ENCODE measurements at places on chromosomes 1 and 21.

DNA sequence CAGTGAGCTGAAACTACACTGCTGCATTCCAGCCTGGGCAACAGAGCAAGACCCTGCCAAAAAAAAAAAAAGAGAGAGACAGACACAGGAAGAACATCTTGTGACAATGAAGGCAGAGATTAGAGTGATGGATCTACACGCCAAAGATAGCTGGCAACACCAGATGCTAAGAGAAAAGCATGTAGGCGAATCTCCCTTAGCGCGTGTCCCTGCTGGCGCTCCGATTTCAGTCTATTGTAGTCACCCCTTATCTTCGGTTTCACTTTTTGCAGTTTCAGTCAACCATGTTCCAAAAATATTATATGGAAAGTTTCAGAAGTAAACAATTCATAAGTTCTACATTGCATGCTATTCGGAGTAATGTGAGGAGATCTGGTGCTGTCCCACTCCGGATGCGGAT lies 11.6 kb upstream of the BRDT start:
- DNase-seq, result no peak

DNA sequence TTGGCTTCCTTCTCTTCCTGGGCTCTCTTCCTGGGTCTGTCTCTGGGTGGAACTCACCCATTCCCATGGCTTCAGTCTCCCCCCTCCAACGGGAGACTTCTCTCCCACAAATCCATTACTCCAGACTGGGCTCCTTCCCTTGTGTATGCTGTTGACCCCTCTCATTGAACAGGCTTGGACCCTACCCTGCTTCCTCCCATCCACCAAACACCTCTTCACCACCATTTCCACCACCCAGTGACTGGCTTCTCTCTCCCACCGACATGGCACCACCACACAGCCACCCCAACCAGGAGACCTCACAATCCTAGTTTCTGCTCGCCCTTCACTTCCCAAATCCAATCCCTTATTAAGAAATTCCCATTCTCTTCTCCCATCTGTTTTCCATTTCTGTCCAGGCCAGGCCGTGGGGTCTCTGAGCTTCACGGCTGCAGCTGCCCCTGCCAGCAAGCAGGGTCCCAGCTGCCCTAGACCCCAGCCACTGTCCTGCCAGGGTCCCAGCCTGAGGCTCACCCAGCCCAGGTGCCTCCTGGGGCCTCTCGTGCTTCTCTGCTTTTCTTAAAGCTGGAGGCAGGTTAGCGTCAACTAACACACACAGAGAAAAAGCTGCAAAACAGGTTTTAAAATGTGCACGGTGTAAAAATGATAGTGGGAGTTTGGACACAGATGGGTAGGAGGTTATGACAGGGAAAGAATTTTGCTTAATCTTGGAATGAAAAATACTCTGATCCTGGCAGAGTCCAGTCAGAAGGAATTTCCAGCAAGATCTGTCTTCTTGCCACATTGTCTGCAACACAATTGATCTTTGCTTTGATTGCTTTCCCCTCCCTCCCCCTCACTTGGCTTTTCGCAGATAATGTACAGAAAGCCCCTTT lies 383.8 kb upstream of the VAMP3 start:
- DNase-seq, result no peak

DNA sequence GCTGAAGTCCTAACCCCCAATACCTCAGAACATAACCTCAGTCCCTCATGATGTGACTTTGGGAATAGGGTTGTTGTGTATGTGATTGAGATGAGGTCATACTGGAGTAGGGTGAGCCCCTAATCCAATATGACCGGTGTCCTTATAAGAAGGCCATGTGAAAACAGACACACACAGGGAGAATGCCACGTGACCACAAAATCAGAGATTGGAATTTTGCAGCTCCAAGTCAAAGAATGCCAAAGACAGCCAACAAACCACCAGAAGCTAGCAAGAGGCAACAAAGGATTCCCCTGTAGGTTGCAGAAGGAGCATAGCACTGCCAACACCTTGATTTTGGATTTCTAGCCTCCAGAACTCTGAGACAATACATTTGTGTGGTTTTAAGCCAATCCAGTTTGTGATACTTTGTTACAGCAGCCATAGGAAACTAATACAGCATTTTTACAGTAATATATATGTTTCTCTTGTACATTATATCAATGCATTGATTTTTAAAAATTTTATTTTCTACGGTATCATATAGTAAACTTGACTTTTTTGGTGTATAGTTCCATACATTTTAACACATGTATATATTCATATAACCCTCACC lies 5.4 kb downstream of the ZSWIM5 start:
- peak; percentile 35 for DNase-seq

GRCh38 chr21:34996304-34997101 lies 52.6 kb downstream of the RUNX1 start:
- peak; percentile 39 for DNase-seq

DNA sequence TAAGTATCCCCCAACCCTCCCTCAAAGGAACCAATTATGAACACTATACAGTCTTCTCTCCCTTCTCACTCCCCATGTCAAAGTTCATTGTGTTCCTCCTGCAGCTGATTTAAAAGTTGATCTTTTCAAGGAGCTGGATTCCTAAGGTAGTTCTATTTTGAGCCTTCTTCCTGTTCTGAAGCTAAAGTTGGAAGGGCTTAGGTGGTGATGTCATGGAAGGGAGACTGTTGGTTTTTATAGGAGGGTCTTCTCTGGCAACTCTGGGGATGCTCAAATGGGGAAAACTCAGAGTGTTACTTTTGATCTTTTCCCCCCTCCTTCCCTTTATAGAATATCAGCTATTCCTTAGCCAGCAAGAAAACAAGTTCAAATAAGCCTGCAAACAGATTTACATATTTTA lies 83.0 kb upstream of the AK4 start:
- no peak for DNase-seq

DNA sequence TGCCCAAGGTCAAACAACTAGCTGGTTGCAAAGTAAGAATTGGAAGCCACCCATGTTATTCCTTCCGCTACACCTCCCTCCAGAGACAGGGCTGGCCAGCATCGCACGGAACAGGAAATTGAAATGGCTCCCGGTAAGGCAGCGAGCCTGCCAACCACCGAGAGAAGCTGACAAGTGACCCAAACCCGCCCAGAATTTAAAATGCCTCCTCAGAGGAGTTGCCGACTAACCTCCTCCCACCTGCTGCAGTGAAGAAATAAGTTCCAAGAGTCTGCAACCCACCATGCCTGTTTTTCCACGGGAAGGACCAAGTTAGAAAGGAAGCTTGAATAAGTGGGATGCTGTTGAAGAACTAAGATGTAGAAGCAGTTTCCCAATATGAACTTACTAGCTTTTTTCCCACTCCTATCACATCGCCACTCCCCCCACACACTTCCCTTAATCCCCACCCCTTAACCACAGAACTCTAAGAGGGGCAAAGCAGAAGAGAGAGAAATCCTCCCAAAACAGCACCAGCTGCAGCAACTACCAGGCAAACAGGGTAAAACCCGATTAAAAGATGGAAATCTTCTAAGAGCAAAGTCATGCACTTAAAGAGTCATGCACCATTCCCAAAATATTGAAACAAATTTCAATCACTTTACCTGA lies 78.6 kb downstream of the TIAM1 start:
- no peak for DNase-seq

- DNase-seq, result no peak
These were observed 53.6 kb upstream of the NEXN start for GRCh38 chr1:77834771-77835334.

DNA sequence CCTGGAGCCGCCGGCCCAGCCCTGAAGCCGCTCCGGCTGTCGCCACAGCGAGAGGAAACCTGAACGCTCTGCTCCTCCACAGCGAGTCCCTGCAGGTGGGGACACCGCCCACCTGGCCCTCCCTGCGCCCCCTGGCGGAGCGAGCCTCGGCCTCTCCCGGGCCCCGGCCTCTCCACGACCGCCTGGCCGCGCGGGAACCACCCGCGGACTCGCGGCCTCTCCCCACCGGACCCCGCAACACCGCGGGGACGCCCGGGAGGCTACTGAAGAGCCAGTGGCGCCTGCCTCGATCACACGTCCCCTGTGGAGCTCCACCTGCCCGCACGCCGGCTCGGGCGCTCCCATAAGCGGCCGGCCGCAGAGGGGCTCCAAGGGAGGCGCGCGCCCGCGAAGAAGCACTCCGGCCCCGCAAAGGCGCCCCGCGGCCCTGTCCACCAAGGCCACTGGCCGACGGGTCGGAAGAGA lies 109.6 kb downstream of the KCNN3 start:
- DNase-seq, result no peak

DNA sequence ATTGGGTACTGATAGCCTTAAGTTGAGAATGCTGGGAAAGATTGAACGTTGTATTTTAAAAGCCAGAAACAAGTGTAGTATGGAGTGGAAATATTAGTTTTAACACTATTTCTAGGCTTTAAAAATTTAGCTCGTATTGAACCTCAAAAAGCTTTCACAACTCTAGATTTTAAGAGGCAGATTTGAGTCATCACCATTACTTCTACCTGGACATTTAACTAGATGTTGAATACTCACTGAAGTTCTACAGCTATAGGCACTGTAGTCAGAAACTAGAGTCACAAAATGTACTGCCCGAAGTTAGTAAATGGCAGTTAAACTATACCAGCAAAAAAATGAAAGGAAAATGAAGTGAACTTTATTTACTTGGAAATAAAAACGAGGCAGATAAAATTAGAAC lies 96.5 kb downstream of the NEK7 start:
- DNase-seq, result no peak

- no peak for DNase-seq
These were observed 1.5 kb downstream of the GUCA2B start for GRCh38 chr1:42154685-42155084.

- DNase-seq, result peak; percentile 76
These were observed 37.1 kb upstream of the ARHGEF10L start for GRCh38 chr1:17502326-17502778.

GRCh38 chr1:236524895-236525184 lies 1.1 kb downstream of the LGALS8 start:
- no peak for DNase-seq

- DNase-seq, result peak; percentile 43
These were observed 319.2 kb upstream of the FMN2 start for GRCh38 chr1:239772446-239772845.

- DNase-seq, result peak; percentile 37
These were observed 604 bp downstream of the FGR start for GRCh38 chr1:27634177-27634984.

GRCh38 chr1:34372891-34373290 lies 196.2 kb downstream of the C1orf94 start:
- DNase-seq, result no peak

- DNase-seq, result no peak
These were observed 15.8 kb upstream of the RGS13 start for GRCh38 chr1:192620071-192620635.

DNA sequence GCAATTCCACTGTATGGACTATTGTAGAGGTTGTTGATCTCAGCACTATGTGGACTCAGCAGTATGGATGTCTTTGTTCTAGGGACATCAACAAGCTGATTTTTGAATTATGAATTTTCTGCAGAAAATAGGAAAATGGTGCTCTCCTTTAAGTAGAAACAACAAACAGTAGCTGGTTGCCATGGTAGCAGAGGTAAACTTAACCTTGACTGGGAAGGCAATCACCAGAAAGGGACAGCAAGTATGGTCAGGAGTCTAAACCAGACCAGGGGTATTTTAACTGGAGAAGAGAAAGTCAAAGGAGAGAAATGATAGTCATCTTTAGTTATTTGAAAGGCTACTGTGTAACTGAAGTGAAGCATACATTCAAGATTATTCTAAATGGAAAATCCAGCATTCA lies 22.3 kb downstream of the WLS start:
- DNase-seq, result no peak

GRCh38 chr1:3541936-3542335 lies 69.4 kb downstream of the MEGF6 start:
- no peak for DNase-seq

GRCh38 chr1:37306461-37306860 lies 167.9 kb upstream of the ZC3H12A start:
- no peak for DNase-seq

DNA sequence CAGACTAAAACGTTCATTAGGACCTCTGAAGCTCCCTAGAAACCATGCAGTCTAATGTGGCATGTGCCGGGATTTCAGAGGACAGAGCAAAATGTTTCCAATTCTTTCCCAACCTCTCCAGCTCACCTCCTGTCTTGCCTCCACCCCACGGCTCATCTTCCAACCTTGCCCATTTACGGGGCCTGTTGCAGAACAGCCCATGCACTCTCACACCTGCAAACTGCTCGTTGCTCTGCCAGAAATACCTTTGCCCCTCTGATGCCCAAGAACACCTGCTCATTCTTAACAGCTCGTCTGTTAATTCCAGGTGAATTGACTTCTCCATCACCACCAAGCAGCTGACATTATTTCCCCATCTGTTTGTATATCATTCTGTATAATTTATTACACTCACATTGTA lies 53.9 kb upstream of the LBR start:
- DNase-seq, result no peak

DNA sequence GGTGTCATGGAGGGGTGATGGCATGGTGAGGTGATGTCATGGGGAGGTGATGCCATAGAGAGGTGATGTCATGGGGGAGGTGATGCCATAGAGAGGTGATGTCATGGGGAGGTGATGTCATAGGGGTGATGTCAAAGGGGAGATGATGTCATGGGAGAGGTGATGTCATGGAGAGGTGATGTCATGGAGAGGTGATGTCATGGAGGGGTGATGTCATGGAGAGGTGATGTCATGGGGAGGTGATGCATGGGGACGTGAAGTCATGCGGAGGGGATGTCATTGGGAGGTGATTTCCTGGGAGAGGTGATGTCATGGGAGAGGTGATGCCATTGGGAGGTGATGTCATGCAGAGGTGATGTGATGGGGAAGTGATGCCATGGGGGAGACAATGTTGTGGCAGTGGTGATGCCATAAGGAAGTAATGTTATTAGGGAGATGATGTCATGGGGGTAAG lies 92.1 kb upstream of the C1orf174 start:
- peak; percentile 3 for DNase-seq

DNA sequence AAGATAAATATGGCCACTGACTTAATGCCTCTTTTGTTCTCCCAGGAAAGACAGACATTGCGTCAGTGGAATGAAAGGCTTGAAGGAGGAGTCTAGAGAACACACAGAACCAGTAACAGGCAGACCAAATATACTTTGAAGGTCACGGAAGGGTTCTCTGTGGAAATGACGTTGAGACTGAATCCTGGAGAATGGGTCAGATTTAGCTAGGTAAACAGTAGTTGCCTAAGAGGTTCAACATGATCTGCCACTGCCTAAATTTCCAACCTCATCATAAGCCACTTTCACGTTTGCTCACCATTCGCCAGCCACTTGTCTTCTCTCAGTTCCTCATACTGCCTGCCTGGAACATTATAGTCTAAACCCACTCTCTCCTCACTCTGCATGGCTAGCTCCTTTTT lies 20.5 kb downstream of the PLA2G4A start:
- DNase-seq, result no peak

DNA sequence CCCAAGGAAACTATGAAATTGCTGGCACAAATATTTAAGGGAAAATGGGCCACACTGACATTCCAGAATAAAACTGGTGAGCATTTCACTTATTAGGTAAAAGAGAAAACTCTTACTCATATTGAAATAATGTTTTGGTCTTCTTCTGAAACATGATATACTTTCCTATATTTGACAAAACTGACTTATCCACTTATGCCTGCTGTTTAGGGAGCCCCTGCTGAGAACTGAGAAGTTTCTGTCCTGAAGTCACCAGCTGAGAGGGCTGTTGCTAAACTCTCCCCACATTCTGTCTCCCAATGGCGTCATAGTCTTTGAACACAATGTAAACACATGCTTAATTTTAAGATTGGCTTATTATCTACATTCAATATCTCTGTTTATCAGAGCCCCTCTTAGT lies 46.8 kb upstream of the ZC3H11B start:
- peak; percentile 34 for DNase-seq

GRCh38 chr1:241715956-241716355 lies 63.9 kb downstream of the WDR64 start:
- DNase-seq, result no peak
